ENCODE measurements at places on chromosomes 1 and 21. TPM values are rescaled to one million over a fixed set of nuclear protein-coding genes. Genes with fewer than 3 reads are reported as not detected.

DNA sequence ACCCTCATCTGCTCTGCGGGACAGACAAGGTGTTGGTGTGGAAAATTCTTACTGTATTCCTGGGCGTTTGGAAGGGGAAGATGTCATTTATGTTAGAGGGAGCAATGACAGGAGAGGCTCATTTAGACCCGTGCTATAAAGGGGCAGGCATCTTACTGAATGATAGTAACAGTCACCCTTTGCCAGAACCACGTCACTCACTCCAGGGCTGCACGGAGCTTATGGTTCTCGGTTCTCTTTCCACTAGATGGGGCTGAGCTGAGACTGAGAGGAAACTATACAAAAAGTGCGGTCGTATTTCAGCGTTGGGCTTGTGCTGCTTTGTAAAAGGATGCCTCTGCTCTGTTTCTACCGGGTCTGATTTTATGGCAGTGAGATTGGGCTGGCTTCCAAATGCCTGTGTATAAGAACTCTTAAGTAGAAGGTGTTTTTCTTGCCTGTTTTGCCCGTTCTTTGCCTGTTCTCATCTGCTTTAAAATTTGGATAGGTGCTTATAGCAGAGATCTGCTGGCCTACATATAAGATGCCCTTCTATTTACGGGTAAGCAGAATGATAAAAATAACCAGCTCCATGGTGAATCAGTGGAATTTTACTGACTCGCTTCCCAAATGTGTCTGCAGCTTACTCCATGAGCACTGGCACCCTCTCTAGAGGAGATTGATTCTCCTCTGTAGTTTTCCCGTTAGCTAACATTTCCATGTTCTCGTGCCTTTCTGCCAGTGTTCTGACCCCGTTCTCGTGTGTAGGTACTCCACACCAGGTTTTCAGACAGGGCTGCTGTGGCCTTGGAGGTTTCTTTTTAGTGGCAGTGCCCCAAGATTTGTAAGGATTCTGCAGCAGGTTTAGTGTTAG is 55.9 kb downstream of the MRPS6 start:
- peak overlapping the region; percentile 29 for H3K27ac ChIP-seq
- H3K4me3 ChIP-seq, result no peak overlapping the region
- no peak for DNase-seq
- peaks cover 36% of the 10 kb centered on the region for H3K4me1 ChIP-seq
- H3K27me3 ChIP-seq, result no peaks in the 10 kb centered on the region

DNA sequence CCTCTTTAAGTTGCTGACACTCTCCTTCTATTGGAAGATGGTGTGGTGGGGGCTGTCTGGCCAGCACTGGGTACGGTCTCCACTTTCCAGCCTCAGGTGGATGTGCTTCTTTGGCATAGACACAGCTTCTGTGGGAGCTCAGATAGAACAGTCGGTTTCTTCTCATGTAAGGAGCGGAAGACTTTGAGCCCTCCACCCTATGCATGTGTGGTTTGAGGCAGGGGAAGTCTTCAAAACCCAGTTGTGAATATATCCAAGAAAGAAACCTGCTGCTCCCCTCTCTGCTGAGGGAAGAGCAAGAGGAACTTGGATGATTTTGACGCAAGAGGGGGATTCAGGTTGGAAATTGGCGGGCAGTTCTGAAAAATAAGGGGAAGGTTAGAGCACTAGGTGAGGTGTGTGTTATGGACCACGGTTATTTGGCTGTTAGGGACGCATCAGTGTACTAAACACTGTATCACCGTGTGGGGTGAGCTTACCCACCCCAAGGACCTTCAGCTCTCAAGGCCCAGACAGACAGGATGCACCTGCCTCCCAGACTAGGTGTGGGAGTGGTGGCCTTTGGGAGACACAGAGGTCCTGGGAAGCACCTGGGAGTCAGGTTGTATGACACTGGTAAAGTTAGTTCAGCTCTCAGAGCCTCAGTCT is 36.2 kb downstream of the IL6R start:
- H3K4me1 ChIP-seq, result peaks cover 20% of the 10 kb centered on the region
- no peak for DNase-seq
- no peaks in the 10 kb centered on the region for H3K27me3 ChIP-seq
- peaks cover 2% of the 10 kb centered on the region for H3K36me3 ChIP-seq

DNA sequence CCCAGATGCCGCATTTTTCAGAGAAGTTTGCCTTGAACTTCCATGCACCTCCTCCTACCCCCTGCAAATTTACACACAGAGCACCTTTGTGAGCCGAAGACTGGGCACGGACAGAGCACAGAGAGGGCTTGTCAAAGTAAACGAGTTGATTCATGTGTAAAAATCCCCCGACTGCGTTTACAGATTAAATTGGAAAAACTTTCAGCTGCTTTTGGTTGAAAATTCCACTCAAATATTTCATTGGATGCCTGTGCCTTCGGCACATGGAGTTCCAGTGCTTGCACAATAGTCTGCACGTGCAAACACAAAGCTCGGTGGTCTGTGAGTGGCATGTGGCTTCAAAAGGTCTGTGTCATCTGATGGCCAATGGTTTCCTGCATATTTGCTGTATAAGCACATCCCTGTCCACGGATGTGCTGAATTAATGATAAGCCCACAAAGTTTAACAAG is 177.5 kb downstream of the SETD4 start:
- H3K36me3 ChIP-seq, result no peaks in the 10 kb centered on the region
- peaks cover 28% of the 10 kb centered on the region for H3K27me3 ChIP-seq
- H3K27ac ChIP-seq, result no peak overlapping the region
- DNase-seq, result no peak
- no peak overlapping the region for H3K4me3 ChIP-seq

- H3K27me3 ChIP-seq, result peaks cover 53% of the 10 kb centered on the region
- DNase-seq, result no peak
- H3K4me1 ChIP-seq, result no peaks in the 10 kb centered on the region
- H3K36me3 ChIP-seq, result no peaks in the 10 kb centered on the region
These were observed at the start of gene PODN for GRCh38 chr1:53061859-53062707. TSS of gene PODN (plus strand) at chr1:53062213. CDS start at chr1:53069856, 7,643 bp downstream.

DNA sequence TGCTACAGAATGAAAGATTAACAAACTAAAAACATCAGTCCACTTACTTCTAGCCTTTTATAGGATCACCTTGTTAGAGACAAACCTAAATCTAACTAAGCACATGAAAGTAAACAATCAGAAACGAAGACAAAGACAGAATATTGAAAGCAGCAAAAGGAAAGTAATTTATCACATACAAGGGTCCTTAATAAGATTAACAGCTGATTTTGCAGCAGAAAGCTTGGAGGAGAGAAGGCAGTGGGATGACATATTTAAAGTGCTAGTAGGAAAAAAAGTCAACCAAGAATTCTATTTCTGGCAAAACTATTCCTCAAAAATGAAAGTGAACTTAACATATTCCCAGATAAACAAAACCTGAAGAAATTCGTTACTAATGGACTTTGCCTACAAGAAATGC is 286.4 kb downstream of the RWDD3 start:
- H3K36me3 ChIP-seq, result no peaks in the 10 kb centered on the region
- DNase-seq, result no peak
- no peak overlapping the region for H3K4me3 ChIP-seq
- H3K4me1 ChIP-seq, result no peaks in the 10 kb centered on the region
- no peak overlapping the region for H3K27ac ChIP-seq

DNA sequence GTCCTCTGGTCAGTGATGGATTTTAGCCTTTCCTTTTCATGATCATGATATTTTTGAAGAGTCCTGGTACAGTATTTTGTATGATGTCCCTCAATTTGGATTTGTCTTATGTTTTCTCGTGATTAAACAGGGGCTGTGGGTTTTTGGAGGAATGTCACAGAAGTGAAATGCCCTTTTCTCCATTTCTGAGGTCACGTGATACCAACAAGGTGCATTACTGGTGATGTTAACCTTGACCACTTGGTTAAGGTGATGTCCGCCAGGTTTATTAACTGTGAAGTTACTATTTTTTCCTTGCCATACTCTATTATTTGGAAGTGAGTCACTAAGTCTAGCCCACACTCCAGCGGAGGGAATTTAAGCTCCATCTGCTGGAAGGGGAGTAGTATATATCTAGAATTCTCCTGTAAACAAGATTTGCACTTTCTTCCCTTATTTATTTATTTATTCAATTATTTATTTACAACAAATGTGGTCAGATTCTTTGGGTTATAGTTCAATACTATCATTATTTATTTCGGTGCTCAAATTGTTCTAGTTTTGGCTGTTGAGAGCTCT is 123.4 kb downstream of the HIVEP3 start:
- H3K36me3 ChIP-seq, result no peaks in the 10 kb centered on the region
- no peak overlapping the region for H3K4me3 ChIP-seq
- no peak overlapping the region for H3K27ac ChIP-seq
- no peak for DNase-seq
- no peaks in the 10 kb centered on the region for H3K27me3 ChIP-seq
- H3K4me1 ChIP-seq, result peaks cover 5% of the 10 kb centered on the region

DNA sequence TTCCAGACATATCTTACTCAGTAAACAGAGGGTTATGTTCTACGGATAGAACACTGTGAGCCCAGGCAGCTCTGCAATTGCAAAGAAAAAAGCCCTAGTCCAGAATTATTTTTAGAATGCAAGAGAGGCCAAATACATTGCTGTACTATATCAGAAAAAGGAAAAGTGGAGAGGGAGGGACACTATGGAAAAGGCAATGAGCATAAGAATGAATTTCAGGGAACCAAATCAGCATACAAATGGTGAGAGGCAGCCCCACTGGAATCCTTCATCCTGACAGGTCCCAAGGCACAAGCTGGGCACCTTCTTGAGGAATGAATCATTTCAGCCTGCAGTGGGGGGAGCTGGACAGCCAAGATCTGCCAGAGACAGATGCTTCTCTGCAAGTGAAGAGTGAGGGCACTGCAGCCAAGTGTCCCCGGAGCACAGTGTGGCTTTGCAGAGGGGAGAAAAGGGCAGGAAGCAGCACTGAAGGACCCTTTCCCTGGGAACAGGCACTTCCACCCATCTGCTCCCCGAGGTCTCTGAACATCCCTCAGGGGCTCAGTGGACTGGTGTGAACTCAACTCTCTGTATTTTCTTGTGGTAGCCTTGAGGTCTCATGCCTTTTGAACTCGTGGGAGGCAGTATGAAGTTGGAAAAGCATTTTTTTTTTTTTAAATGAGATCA is 115.6 kb downstream of the XCL2 start:
- DNase-seq, result no peak
- H3K27me3 ChIP-seq, result peaks cover 10% of the 10 kb centered on the region
- no peaks in the 10 kb centered on the region for H3K4me1 ChIP-seq
- H3K36me3 ChIP-seq, result no peaks in the 10 kb centered on the region
- no peak overlapping the region for H3K4me3 ChIP-seq

DNA sequence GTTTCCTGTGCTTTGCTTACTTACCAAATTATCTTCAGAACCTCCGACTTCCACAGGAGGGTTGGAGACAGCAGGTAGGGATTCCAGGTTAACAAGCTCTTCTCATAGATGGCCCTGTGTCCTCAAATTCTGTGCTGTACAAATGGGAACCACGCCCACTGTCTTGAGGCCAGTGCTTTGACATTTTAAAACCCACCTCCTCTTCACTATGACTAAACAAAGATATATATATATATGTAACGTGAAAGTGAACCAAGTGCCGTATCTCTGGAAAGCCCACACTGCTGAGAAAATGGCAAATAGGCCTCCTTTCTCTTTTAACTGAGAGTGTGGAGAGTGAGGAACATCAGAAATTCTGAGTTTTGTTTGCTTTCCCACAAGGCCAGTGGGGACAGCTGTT is 99.6 kb downstream of the ZBTB18 start:
- H3K27me3 ChIP-seq, result no peaks in the 10 kb centered on the region
- no peaks in the 10 kb centered on the region for H3K36me3 ChIP-seq

- H3K4me1 ChIP-seq, result no peaks in the 10 kb centered on the region
- H3K27me3 ChIP-seq, result no peaks in the 10 kb centered on the region
- no peaks in the 10 kb centered on the region for H3K36me3 ChIP-seq
- no peak overlapping the region for H3K27ac ChIP-seq
- no peak for DNase-seq
These were observed 15.6 kb upstream of the C1orf198 start for GRCh38 chr1:230883967-230884366.

DNA sequence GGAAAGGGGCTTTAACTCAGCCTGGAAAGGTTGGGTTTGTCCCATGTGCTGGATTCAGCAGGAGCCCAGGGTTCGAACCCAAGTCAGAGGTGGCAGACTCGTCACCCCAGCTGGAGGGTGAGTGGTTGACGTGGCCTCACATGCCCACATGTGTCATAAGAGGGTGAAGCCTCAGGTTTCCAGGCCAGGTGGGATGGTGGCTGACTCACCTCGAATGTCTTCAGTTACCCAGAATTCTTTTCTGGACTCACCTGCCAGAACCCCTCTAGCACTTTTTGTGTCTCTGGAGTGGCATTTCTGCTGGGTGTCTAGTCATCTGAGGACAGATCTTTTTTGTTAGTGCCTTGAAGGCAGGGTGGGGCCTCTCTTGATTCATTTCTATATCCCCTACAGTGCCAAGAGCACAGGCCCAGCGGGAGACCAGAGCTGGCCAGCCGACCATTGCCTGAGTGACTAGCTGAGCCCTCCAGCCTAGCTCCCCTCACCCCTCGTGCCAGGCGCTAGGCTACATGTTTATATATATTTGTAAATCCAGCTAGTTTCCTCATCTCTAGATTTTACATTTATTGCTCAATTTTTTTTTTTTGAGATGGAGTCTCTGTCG is 28.1 kb downstream of the IL6R start:
- no peaks in the 10 kb centered on the region for H3K27me3 ChIP-seq
- H3K4me1 ChIP-seq, result peaks cover 72% of the 10 kb centered on the region
- peaks cover 8% of the 10 kb centered on the region for H3K36me3 ChIP-seq
- peak; percentile 99 for DNase-seq
- no peak overlapping the region for H3K4me3 ChIP-seq
- H3K27ac ChIP-seq, result peak overlapping the region; percentile 95

DNA sequence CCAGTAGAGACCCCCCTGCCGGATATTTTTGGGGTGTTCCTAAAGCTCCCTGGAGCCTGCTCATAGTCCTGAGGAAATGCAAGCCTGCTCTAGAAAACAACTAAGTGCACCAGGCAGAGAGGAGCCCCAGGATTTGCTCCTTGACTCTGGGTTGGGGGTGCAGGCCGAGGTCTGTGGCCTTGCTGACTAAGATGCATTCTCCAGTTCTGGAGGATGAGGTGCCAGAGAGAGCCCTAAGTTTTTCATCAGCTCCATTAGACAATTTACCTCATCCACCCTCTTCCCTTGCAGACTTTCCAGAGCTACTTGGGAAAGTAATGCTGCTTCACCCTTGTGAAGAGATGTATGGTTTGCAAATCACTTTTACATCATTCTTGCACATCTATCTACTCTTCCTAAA is 9.1 kb downstream of the TUFT1 start:
- peak overlapping the region; percentile 41 for H3K27ac ChIP-seq
- H3K4me1 ChIP-seq, result peaks cover 73% of the 10 kb centered on the region
- H3K27me3 ChIP-seq, result no peaks in the 10 kb centered on the region
- no peak overlapping the region for H3K4me3 ChIP-seq

LYPLA2 gene
- polyA plus RNA-seq, result 73.9 TPM

INTS3 gene
- 26.0 TPM for polyA plus RNA-seq

OR2L8 gene
- not detected for polyA plus RNA-seq

NID1 gene
- polyA plus RNA-seq, result 1.6 TPM

ENSA gene
- 76.8 TPM for polyA plus RNA-seq

APCS gene
- not detected for polyA plus RNA-seq
